ENCODE measurements at places on chromosomes 13 and 19.
A peak's percentile ranks its signal among the peaks of the same experiment; 100 is the strongest.

- DNase-seq, result no peak
These were observed 33.0 kb downstream of the DEDD2 start for GRCh38 chr19:42184401-42184861.

GRCh38 chr13:99282264-99283231 lies 24.4 kb upstream of the GPR18 start:
- no peak for DNase-seq

- no peak for DNase-seq
These were observed 799.7 kb upstream of the SPRY2 start for GRCh38 chr13:81140675-81141074.

GRCh38 chr13:102757006-102757405 lies 16.6 kb downstream of the TEX30 start:
- no peak for DNase-seq

- no peak for DNase-seq
These were observed 4.1 kb downstream of the TLE2 start for GRCh38 chr19:3024870-3025548.

GRCh38 chr13:44692173-44692713 lies 116.1 kb upstream of the TSC22D1 start:
- no peak for DNase-seq

DNA sequence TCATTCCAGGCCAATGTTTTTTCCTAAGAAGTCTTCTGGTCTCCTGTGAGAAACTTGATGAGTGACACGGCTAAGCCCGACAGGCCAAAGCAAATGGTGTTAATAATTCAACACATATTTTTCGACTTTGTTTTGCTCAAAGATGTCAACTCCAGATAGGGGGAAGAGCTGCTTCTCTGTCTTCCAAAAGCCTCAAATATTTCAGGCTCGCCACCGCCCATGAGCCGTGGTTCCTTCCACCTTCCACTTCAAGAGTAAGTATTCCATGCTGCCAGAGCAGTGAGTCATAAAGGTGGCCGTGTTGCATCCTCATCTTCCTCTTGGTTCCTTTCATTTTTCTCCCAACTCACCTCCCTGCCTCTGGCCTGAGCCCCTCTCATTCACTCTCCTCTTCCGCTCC lies 272.6 kb downstream of the EFNB2 start:
- no peak for DNase-seq

DNA sequence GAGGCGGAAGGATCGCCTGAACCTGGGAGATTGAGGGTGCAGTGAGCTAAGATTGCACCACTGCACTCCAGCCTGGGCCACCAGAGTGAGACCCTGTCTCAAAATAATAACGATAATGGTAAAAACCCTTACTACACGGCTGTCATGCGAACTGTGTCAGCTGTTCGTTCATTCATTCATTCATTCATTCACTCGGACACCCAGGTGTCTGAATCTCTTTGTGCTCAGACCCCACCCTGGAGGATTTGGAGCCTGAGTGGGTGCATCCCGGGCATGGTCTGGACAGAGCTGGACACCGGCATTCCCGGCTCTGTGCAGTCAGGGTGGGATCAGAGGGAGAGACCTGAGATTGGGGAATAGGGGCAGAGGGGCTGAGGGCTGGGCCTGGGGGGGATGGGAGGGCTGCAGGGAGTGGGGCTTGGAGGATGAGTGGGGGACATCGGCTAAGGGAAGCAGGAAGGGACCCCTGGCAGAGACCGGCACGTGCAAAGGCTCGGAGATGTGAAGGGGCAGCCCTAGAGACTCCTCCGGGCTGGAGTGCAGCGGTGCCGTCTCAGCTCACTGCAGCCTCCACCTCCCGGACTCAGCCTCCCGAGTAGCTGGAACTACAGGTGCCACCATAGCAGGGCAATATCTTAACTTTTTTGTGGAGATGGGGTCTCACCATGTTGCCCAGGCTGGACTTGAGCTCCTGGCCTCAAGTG lies 31.6 kb upstream of the TCF3 start:
- no peak for DNase-seq

DNA sequence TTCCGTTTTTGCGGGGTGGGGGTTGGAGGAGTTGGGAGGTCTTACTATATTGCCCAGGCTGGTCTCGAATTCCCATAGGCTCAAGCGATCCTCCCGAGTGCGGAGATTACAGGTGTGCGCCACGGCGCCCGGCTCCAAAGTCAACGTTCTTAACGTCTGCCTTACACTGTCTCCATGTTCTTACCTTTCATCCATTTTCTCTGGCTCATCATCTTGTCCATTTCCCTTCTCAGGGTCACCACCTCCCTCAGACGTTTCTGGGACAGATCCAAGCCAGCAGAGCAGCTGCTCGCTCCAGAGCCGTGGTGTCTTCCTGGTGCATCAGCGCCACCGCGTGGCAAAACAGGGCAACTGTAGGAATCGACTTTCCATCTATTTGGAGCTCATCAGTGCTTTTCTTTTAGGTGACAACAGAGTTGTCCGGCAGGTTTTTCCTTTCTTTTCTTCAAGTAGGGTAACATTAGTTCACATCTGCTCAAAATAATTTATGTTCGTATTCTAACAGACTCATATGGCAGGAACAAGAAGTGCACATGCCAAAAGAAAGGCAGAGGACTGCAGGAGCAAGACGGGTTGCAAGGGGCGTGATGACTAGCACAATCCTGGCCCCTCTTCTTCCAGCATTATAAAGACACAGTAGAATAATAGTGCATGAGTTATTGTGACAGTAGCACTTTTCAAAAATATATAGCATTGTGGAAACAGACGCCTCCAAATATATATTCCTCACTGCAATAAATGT lies 103.1 kb upstream of the ABCC4 start:
- DNase-seq, result peak; percentile 50

GRCh38 chr19:765179-765738 lies 14.3 kb downstream of the MISP start:
- DNase-seq, result no peak

DNA sequence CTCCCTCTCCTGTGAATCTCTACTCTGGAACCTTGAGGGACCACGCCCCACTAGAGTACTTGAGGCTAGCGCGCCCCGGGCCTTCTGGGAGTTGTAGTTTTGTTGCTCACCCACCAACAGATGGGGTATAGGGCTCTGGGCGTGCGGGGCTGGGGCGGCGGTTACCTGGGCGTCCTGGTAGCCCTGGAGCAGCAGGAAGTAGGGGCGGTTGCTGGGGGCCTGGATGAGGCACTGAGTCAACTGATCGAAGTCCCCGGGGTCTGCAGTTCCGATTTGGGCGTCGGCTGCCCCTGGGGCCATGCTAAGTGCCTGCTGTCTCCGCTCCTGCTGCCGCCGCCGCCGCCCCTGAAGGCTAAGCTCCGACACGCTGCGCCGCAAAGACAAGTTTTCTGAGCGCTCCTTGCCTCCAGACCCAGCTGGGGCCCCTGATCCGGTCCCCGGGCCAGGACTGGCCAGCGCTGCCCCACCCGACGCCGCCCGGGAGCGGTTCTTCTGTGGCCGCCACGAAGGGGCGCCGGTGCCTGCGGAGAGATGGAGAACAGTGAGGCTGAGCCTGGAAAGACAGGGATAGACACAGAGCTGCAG lies 5.3 kb downstream of the RASIP1 start:
- DNase-seq, result no peak

GRCh38 chr19:47141695-47142094 lies 11.1 kb downstream of the SAE1 start:
- no peak for DNase-seq

DNA sequence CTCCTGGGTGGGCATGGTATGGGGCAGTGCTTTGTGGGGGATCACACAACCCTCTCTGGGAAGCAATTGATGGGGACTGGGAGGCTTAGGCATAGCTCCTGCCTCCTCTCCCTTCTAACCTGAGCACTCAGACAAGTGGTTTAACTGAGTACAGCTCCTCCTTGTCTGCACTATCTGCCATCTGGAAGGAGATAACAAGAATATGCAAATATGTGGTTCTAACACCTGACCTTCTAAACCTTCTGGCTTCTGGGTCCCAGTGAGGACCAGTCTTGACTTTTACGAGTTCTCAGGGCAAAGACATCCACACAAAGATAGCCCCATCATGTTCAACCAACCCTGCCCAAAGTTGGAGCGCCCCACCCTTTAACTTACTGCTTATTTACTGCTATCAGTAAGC lies 381.0 kb upstream of the TSHZ3 start:
- no peak for DNase-seq

DNA sequence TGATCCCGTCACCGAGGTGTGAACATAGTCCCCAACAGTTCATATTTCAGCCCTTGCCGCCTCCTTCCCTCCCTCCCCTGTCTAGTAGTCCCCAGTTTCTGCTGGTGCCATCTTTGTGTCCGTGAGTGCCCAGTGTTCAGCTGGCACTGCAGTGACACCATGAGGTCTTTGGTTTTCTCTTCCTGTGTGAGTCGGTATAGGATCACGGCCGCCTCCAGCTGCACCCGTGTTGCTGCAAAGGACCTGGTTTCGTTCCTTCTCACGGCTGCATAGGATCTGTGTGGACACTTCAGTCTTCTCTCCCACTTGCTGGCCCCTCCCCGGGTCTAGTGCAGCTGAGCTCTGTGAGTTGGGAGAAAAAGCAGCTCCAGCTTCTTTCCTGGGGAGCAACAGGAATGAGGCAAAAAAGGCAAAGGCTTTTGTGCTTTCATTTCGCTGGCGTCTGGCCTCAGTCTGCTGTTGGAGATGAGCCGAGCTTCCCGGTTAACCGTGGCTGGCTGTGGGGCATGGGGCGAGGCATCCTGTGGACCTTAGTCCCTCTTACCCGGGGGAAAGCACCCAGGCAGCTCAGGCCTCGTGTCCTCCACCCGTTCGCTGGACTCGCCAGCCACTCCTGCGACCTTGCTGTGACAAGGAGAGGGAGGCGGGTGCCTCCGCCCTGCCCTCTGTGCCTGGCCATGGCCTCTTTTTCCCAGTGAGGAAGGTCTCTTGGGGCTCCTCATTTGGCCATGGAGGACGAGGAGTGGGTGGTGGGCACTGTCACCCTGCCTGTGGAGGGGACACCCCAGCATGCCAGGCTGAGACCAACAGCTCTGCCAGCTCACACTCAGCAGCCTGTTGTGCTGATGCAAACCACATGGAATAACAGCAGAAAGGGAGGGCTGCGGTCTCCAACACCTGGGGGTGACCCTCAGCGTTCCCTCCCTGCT lies 196.5 kb downstream of the TEX29 start:
- DNase-seq, result no peak

- DNase-seq, result no peak
These were observed 186.6 kb downstream of the ZNF536 start for GRCh38 chr19:30558793-30559192.

DNA sequence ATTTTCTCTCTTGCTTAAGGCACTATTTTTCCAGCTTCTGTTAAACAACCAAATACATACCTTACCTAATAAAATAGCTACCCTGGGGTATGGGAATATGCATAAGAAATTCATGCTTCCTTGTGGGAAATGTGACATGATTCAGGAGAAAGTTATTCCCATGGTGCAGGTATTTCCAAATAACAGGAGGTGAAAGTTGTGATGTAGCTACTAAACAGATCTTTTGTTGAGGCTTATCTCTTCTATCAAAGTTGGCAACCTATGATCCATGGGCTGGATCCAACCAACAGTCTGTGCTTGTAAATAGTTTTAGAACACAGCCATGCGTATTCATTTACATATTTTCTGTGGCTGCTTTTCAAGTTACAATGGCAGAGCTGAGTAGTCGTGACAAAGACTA lies 177.8 kb upstream of the NBEA start:
- peak; percentile 81 for DNase-seq

GRCh38 chr13:99993660-99994637 lies 12.4 kb downstream of the ZIC2 start:
- DNase-seq, result no peak

- no peak for DNase-seq
These were observed 6.2 kb downstream of the MYO1F start for GRCh38 chr19:8571006-8571411.

GRCh38 chr19:33275559-33275932 lies 26.8 kb downstream of the CEBPA start:
- no peak for DNase-seq

GRCh38 chr19:56839652-56840450 lies 675 bp downstream of the PEG3 start:
- no peak for DNase-seq

DNA sequence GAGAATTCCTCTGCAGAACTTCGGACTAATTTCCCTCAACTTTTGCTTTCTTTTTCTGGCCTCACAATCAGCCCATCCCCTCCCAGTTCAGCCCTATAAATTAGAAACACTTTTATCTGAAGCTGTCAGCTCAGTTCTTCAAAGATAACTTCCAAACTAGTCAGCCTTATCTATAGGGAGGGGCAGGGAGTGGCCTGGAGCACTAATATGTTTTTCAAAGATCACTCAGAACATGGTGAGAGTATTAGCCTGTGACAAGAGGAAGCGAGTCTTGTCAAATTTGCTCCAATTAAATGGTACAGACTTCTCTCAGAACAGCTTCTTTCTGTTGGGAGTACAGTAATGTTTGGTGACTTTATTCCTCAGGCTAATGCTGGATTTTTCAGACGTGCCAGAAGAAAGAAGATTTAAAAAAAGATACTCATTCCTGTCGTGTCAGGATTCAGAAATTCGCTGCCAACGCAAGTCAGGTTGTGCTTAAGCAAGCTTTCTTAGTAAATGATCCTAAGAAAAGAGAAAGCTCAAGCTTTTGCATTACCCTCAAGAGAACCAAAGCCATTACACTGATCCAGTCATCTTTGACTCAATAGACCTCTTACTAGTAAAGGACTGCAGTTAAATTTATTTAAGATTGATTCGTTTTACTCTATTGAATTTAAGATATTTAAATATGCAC lies 1033.6 kb downstream of the SLITRK5 start:
- DNase-seq, result no peak

DNA sequence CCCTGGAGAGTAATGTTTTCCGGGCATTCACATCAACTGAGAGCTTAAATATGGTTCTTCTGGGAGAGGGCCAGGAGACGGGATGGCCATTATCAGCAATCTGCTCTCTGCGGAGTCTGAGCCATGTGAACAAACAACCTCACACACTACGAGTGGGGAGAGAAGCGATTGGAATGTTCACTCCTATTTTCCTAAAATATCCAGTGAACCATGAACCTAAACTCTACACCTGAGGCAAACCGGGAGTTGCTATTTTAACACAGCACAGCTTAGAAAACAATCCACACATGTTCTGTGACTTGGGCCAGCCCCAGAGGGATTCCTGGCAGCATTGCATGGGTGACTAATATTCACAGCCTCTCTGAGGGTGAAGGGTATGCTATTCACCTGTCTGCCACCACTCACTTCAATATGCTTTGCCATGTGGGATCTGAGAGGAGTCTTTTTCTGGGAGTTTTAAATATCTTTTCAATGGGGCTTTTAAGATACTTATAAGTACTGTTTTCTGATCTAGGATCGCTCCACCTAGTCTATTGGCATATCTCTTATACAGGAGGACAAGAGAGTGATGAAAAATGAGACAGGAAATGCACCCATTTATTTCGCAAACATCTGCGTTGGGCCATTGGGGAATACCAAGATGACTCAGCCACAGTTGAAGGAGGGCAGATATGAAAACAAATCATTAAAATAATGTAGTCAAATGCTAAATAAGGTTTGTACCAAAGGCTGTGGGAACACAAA lies 72.6 kb upstream of the SERP2 start:
- DNase-seq, result no peak

GRCh38 chr13:110216006-110216397 lies 91.0 kb downstream of the COL4A1 start:
- no peak for DNase-seq
